ENCODE measurements at places on chromosomes 2 and 18.

GRCh38 chr2:28526527-28527132 is 30.8 kb downstream of the PLB1 start:
- no peak for DNase-seq

DNA sequence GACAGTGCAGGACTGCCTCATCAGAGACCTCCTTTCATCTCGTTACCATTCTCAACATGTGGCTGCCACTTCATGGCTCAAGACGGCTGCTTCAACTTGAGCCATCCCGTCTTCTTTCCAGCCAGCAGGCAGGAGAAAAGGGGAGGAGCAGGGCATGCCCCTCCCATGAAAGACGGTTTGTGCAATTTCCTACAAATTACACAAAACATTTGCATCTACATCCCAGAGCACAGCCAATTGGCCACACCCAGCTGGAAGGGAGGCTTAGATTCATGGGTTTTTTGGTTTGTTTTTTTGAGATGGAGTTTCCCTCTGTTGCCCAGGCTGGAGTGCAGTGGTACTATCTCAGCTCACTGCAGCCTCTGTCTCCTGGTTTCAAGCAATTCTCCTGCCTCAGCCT is 11.8 kb downstream of the UCN start:
- DNase-seq: no peak

- no peak for DNase-seq
These were observed 39.8 kb downstream of the RHBDD1 start for GRCh38 chr2:226875438-226876225.

DNA sequence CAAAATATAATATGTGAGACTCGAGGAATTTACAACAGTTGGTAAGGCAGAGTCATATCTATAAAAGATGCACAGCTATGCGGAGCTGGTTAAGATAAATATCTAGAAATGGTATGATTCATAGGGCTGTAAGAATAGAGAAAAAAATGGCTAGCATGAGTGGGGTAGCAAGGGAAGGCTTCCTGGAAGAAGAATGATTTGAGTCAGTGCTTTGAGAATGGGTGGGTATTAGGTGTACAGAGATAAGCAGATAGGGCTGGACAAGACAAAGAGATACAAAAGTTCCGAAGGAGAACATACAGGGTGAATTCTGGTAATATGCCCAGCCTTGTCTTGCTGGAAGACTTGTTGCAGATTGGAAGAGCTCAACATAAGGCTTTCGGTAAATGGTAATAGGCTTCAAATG is 291.5 kb upstream of the CCDC68 start:
- no peak for DNase-seq

DNA sequence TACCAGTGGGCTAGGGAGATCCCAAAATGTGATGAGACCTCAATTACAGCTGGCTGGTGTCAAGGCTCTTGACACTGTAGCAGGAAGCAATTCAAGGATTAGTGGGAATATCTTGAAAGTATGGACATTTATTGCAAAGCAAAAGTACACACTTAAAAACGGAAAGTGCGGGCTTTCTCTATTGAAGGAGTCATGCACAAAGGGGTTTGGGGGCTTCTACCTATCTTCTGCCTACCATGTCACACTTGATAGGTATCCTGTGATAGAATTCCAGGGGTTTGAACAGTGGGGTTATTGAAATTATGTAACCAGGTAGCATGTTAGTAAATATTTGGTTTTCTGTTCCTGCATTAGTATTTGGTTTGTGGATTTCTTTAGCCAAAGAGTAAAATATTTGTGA is 1652.1 kb upstream of the DDX18 start:
- no peak for DNase-seq

GRCh38 chr2:26442707-26443106 is 35.2 kb downstream of the OTOF start:
- DNase-seq: no peak

DNA sequence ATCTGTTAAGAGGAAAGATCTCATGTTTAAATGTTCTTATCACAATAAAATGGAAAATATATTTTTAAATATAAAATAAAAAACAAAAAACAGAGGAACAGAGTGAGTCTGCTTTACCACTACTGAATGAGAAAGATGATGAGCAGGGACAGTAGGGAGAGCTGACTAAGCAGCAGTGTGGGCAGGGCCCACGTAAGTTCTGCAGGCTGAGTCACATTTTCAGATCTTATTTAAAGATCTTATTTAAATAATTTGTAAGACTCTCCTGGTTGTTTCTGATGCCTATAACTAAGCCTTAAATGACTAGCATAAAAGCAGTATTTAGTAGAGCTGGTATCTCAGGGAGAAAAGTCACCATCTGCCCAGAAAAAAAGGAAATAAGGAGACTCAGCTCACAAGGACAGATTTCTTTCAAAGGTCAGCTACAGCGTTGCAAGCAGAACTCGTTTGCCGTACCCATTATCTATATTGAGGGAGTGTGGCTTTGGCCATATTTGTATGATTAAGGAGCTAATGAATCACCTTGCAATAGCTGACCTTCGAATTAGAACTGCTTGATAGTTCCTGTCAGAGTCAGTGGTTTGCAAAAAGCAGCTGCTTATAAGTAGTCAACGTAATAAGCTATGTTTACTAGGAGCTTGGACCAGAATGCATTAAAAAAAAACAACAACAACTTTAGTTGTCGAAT is 322.1 kb upstream of the CHAC2 start:
- DNase-seq: no peak

DNA sequence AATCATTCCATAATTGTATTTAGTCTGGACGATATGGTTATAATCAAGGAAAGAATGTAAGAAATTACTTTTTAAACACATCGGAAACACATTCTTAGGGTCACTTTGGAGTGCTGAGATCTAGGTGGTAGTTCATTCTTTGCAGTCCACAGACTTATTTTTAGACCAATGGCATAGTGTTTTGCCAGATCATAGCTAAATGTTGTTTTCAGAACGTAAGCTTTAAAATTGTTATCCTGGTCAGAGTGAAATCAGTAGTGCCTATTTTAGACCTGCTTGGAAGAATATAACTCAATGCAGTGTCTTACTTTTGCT is 4.3 kb downstream of the MYL12A start:
- no peak for DNase-seq

- DNase-seq: no peak
These were observed 4.8 kb upstream of the LYPD6B start for GRCh38 chr2:149033716-149034115.

DNA sequence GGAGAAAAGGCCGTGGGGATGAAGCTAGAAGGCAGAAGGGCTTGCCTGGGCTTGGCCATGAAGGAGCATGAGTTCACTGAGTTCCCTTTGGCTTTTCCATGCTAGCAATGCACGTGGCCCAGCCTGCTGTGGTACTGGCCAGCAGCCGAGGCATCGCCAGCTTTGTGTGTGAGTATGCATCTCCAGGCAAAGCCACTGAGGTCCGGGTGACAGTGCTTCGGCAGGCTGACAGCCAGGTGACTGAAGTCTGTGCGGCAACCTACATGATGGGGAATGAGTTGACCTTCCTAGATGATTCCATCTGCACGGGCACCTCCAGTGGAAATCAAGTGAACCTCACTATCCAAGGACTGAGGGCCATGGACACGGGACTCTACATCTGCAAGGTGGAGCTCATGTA is 2.9 kb downstream of the CTLA4 start:
- no peak for DNase-seq

- no peak for DNase-seq
These were observed 242.2 kb downstream of the FHOD3 start for GRCh38 chr18:36539674-36540231.
